ENCODE measurements at places on chromosomes 6 and 20. TPM values are rescaled to one million over a fixed set of nuclear protein-coding genes. Genes with fewer than 3 reads are reported as not detected.
A peak's percentile ranks its signal among the peaks of the same experiment; 100 is the strongest.

- DNase-seq, result no peak
Observed at GRCh38 chr20:47256668-47257236, 99.7 kb downstream of the ZMYND8 start.

- no peak for DNase-seq
Observed at GRCh38 chr6:46221222-46221793, 50.5 kb upstream of the ENPP5 start.

The VWA7 gene
- 4.0 TPM for polyA plus RNA-seq

- DNase-seq, result no peak
Observed at GRCh38 chr6:146857980-146858347, 259.2 kb downstream of the ADGB start.

GRCh38 chr6:46689657-46690056 lies 2.0 kb downstream of the TDRD6 start:
- no peak for DNase-seq

DNA sequence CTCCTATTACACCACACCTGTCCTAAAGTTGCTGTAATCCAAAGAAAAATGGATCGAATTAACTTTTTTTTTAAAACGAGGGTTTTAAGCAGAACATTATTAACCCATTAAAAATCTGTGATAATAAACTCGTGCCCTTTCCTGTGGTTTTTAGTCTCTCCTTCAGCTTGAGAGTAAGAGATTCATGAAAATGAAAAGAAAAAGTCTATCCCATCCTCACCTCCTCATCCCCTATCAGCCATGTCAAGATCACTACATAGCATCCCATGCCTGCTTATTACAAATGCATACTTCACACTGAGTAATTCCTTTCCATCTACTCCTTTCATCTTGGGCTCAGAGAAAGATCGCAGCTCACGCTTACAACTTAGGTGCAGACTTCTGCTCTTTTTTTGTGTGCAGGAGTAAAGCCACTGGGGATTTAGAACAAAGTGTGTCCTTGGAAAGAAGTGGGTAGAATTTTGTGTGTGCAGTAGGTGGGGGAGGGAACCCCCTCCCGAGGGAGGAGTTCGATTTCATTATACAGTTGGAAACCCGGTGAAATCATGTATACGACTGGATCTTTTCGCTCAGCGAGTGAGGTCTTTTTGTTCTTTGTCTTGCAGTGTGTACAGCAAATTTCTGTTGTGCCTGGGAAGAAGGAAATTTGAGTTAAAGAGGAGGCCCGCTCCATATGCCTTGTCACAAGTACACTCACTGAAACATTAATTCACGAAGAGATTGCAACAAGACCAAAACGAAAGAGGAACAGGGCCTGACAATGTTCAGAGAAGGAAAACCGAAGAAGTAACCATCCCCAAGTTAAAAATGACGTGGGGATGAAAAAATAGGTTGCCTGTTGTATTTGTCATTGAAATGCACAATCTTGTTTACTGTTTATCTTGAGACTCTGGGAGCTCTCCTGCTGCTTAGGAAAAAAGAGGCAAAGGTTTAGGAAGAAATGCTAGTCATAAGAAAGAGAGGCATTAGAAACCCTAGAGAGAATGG lies 146.5 kb upstream of the ZNF217 start:
- no peak for DNase-seq

The CD24 gene
- 0.42 TPM for polyA plus RNA-seq

The CNKSR3 gene
- 9.8 TPM for polyA plus RNA-seq

The METTL24 gene
- polyA plus RNA-seq, result not detected

DNA sequence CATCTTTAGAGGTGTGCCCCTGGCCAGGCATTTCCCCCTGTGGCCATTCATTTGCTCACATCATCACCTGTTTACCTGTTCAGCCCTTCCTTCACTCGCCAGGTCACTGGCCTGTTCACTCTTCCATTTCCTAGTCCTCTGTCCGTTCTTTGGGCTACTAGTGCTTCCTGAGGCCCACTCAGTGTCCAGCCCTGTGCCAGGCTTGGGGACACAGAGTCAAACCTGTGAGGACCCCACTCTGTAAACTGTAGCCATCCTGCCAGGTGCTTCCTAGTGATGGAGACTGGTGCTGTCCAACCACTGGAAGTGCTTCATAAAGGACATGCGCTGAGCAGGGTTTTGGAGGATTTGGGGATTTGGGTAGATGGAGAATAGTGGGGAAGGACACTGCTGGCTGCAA lies 3.5 kb downstream of the DLGAP4 start:
- DNase-seq, result no peak

DNA sequence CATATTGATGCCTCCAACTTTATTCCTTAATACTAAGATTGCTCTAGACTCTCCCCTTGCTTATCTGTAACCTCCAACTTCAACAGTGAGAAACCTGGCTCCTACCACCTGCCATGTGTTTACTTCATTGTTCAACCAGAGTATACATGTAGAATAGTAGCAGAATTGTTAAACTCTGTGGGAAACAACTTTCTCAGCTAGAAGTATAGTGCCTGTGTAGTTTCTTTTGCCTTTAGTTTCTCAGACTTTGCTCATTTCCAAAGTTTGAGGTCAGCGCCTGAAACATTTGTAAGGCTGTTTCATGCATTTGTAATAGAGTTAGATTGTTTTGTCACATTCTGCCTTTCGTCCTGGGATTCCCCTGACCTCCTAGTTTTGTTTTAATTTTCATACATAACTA lies 34.9 kb upstream of the HECA start:
- no peak for DNase-seq

DNA sequence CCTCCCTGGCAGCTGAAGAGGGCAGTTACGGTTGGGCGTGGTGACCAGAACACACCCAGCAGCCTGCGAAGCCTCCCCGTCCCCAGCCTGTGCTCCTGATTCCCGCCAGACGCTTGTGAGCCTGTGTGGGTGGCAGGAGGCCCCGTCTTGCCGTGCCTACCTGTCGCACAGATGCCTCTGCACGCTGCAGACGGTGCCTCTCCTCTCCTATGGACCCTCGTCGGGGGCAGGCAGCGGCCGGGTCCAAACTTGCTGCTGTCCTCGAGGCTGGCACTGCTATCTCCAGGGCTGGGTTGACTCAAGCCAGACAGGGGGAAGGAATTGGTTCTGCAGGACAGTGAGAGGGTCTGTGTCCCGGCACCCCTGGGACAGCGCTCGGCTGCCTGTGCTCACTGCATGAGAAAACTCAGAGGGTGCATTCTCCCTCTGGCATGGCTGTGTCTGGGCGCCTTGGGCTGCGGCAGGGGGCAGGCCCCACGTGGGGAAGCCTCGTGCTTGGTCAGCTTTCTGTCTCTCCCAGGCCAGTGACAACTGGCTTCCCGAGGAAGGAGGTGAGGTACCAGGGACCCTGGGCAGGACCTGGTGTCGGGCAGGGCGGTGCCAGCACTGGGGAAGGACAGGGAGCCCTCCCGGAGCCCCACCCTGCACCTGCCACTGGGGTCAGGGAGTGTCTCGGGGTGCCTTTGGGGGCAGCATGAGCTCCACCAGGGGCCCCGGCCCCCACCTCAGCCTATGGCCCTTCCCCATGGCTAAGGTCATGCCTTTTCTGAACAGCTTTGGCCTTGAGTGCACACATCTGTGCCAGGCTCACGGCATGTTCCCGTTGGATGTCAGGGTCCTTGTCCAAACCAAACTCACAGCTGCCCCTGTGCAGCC lies 127.5 kb downstream of the TAF4 start:
- DNase-seq, result peak; percentile 13

DNA sequence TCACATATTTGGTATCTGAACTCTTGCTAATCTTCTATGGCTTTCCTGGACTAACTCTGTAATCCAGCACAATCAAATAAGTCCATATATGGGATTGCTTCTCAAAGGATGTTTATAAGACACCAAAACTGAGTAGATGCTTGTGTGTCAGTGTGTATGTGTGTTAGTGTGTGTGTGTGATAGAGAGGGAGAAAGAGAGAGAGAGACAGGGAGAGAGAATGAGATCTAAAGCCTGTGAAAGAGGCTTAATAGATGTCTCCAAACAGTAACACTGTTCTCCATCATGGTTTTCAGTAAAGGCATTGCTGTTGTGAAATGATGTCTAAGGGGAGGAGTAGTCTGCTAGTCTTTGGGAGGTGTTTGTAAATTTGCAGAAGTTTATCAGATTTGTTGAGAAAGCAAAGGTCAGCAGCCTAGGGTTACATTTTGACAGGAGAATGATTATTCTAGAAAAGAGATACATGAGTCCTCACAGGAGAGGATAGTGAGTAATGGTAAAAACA lies 73.9 kb upstream of the MLIP start:
- DNase-seq, result no peak

GRCh38 chr6:150767571-150768018 lies 97.9 kb upstream of the MTHFD1L start:
- DNase-seq, result no peak

The BFSP1 gene
- 0.11 TPM for polyA plus RNA-seq

- no peak for DNase-seq
Observed at GRCh38 chr6:67345946-67346345, 1289.1 kb upstream of the ADGRB3 start.

All from heart left ventricle (tissue), 16 donors.